NCI-H345 (cell line): ENCODE measurements at places on chromosomes 3 and 15.
A peak's percentile ranks its signal among the peaks of the same experiment; 100 is the strongest.

GRCh38 chr3:189637750-189638149, 6.6 kb downstream of the TP63 start:
- DNase-seq: no peak

DNA sequence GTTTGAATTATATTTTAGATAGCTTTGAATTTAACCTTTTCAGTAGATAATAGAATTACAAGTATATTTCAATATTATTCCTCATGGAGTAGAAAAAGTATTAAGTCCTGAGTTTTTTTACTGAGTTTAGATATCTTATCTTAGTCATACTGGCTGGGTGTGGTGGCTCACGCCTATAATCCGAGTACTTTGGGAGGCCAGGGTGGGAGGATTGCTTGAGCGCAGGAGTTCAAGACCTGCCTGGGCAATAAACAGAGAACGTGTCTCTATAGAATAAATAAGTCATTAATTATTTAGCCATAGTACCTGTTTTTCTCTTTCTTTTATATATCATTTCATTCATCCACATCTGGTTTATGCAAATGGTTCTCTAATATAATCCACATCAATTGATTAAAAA, 9.9 kb downstream of the RAP2B start:
- DNase-seq: no peak

DNA sequence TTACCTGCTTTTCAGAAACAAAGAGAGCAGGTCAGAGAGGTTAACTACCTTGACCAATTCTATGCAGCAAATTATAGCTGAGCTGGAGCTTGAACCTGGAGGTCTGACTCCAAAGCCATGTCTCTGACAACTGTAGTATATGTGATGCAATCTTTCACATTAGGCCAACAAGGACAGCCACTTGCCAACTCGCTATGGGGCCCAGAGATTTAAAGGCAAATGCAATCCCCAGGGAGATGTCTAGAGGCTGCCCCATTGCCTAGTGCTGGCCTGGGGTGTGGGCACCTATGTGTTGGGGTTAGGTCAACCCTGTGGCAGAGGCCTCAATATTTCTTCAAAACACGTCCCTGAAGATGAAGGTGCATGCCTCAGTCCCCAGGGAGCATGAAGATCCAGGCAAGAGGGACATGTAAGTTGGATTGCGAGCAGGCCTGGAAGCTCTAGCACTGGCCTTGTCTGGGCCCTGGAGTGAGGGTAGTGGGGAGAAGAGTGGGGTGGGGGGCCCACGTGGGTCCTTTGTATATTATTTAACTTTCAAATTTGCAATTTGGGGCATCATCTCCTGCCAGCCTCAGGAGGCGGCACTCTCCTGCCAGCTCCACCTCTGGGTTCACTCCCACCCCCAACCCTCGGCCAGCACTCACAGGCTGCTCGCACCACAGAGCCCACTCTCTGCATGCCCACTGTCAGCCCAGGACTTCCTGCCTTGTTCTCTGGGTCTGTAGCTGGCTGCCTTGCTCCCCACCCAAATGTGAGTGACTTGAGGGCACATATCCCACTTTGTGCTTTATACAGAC, 64.3 kb downstream of the SLC12A8 start:
- no peak for DNase-seq

- no peak for DNase-seq
These were observed 55.8 kb upstream of the CTNNB1 start for GRCh38 chr3:41143421-41144031.

DNA sequence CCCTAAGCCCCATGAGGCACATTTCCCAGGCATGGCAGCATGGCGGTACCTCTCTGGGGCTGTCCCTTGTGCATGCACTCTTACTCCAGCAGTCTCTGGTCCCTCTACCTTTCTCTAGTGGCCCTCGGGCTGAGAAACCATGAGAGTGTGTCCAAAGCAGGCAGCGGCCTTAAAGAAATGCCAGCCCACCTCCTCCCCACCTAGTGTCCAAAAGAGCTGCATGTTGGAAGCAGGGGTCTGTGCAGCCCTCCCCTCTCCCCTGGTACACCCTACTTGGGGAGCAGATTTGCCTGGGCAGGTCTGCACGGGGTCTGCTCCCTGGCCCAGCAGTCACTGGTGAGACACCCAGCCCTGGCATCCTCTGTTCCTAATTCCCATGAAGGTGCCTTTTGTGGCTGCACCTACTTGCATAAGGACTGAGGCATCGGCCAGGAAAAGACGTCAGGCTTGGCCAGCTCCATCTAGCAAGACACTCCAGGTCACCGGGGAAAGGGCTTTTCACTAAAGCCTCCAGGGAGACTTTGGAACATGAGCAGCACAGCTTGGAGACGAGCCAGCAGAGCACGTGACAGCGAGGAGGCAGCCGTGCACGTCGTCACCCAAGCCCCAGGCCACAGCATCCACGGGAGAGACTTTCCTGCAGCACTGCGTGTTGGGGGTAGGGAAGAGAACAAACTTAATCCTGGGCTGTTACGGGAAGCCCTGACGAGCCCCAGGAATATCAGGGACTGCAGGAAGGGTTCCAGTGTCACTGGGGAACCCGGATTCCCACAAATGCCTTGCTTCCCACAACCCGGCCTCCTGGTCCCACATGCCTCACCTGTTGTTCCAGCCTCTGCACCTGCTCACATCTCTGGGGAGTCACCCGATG, 38.8 kb downstream of the TM2D3 start:
- DNase-seq: peak; percentile 78

GRCh38 chr3:133367403-133367802, 32.5 kb upstream of the BFSP2 start:
- no peak for DNase-seq

GRCh38 chr3:143848704-143849103, 436 bp upstream of the SLC9A9 start:
- DNase-seq: no peak

DNA sequence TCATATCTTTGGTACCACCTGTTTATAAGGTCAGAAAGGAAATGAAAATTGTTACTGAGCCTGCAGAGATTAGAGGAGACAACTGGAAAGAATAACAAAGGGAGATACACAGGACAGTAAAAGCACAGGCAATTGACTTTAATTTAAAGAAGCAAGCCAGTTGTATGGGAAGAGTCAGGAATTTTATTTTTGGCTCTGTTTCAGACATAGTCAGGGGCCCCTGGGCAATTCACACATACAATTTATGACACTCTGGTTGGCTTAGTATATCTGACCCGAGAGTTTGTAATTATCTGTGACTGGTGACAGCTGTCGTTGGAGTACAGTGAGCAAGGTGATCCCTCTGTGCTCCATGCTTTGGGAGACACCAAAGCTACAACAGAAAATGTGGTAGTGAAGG, 591.9 kb upstream of the NECTIN3 start:
- DNase-seq: no peak

- DNase-seq: no peak
These were observed 11.3 kb upstream of the TM4SF1 start for GRCh38 chr3:149388531-149389417.

- no peak for DNase-seq
These were observed 31.9 kb upstream of the MCF2L2 start for GRCh38 chr3:183460081-183461055.

DNA sequence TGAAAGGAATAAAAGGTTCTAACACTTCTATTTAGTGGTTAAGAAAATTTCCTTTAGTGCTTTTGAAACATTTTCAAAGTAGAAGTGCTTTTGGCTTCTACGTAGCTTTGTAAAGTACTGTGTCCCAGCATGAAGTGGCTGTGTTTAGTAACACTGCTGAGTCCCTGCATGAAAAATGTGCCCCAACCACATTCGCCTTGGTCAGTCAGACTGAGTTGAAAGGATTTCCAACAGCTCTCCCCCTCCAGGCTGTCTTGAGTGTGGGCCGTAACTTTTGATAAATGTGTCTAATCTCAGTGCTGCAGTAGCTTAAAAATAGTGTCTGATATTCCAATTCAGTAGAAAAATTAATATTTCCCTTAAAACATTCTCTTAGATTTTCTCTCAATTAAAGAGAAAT, 115.0 kb downstream of the NR1D2 start:
- no peak for DNase-seq

- DNase-seq: no peak
These were observed 55.0 kb downstream of the LRRC49 start for GRCh38 chr15:70947351-70948335.

- peak; percentile 31 for DNase-seq
These were observed 130.1 kb downstream of the UACA start for GRCh38 chr15:70633103-70633831.

DNA sequence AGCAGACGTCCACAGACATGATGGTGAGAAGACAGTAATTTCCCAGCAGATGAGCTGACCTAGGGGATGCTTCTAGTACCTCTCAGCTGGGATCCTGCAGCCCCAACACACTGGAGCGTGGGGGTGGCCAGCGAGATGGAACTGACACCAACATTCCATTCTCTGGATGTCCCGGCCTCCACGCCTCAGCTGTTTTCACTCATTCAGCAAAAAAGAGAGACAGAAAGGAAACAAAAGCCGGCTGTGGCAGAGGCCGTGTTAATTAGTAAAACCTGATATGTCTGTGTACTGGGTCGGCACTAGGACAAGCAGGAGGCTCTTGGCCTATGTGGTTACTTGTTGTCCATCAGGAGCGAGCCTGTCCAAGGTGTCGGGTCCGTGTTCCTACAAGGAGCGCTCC, 82.6 kb upstream of the MYZAP start:
- no peak for DNase-seq

- no peak for DNase-seq
These were observed 39.1 kb downstream of the CFAP91 start for GRCh38 chr3:119741657-119742590.

DNA sequence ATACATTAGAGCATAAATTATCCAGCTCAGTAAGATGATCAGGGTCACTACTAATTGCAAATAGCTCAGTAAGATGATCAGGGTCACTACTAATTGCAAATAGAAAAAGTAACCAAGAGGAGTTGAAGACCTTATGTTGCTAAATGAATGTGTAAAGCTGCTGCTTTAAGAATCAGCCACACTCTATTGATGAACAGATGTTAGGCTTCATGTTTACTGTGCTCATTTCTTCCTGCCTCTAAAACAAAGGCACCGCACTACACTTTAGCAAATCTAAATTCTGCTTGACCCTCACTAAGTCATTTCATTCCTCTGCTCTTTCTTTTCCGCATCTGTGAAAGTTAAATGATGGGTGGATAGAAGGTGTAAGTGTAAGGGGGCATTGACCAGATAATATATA, 92.6 kb upstream of the PLSCR4 start:
- no peak for DNase-seq

DNA sequence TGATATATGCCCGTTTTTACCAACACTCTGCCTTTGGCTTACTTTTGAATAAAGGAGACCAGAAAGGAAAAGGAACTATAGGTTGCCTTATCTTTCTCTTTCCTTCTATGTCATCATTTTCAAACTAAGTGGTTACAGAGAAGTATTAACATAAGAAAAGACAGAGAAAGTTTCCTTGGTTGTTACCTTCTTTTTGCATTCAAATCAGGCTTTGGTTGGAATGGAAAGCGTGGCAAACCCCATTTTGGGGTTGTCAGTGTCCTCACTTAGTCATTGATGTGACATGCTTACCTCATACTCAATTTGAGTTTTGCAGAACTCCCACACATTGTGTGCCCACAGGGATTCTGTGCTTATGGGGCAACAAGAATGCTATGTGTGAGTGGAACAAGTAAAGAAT, 3.7 kb upstream of the THRB start:
- no peak for DNase-seq

DNA sequence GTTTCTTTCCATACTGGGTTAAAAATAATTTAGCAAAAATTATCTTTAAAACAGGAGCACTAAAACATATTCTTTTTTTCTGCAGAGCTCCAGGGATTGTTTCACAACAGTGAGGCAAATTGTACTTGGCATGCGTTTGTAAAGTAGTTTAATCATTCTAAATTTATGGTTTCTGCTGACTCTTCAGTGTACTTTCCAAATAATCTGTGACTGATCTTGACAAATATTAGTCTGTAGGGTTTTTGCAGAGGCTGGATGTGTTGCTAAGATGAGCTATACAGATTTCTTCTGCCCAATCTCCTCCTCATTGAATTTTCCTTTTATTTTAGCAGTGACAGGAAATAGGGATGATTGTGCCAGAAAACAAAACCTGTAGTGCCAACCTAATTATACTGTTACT, 328.0 kb upstream of the MANF start:
- no peak for DNase-seq

GRCh38 chr15:75037685-75038084, 14.3 kb downstream of the PPCDC start:
- DNase-seq: no peak

DNA sequence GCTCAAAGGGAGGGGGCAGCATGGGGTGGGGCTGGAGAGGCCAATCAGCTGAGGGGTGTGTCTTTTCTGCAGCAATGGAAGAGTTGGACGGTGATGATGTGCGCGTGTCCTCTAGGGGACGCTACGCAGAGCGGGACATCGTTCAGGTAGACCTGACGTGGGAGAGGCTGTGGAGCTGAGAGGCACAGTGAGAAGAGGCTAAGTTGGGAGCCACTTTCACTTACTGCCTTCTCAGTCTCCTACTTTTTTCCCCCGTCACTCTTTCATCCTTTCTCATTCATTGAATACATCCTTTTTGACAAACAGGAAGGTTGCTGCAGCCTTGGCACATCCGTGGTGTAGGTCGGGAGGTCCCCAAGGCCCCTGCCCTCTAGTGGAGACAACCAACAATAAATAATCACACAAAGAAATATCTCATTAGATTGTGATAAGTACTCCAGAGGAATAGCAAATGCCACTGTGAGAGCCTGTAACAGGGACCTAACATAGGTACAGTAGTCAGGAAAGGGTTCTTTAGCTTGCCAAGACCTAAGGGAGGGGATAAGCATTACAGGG, 4.4 kb upstream of the BRPF1 start:
- DNase-seq: peak; percentile 13

DNA sequence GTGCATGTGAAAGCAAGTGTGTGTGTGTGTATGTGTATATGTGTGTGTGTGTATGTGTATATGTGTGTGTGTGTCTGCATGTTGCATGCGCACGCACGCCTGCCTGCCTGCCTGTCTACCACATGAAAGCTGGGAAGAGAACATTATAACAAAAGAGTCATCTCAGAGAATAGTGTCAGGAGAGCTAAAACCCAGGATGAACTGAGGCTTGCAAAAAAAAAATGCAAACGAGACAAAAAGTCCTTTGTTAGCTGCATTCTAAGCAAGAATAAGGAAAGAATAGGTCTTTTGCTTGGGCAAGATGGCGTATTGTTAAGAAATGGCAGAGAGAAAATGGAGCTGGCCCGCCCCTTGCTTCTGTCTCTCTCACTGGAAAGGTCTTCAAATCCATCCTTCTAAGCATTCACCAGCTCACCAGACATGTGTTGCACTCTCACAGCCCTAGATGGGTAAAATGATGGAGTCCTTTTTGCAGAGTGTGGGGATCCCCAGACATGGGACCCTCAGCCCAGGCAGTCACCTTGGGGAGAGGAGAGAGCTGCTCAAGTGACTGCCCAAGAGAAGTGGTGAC, 16.4 kb downstream of the WNT7A start:
- no peak for DNase-seq
